Kasumi-1 (cell line): ENCODE measurements at places on chromosomes 1 and 21.

DNA sequence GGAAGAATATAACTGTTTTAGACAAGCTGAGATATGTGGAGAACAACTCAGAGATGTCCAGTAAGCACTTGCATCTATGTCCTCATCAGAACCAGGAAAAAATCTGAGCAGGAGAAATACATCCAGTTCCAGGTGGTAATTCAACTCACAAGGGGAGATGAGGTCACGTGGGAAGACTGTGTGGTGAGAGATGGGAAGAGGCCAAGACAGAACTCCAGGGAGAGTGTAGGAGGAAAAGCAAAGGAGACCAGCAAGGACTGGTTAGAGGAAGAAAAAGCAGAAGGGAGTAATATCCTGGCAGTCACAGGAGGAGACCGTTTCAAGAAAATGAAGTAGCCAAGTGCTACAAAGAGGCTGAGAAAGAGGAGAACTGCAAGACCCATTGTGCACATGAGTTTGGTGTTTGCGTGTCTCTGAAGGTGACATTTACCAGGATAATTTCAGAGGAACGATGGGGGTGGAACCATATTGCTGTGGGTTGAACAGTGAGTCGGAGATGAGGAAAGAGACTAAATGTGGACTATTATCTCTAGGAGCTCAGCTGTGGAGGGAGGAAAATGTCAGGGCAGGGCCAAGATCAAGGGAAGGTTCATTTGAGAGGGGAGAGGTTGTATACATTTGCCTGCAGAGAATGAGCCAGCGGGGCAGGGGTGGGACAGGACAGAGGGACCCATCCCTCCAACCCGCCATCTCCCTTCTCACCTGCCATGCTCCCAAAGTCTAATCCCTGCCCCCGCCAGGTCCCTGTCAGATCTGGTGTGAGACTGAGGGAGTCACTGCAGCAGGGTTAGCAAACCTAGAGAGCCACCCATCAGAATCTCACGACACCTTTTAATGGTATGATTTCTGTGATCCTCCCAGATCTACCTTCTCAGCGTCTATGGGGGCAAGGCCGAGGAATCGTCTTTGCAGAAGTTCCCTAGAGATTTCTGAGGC is 24.9 kb downstream of the SUSD4 start:
- no peak for DNase-seq

GRCh38 chr1:193806079-193807048 is 620.0 kb upstream of the B3GALT2 start:
- DNase-seq = no peak

GRCh38 chr1:107230121-107230520 is 89.3 kb downstream of the NTNG1 start:
- no peak for DNase-seq

GRCh38 chr1:21378705-21379494 is 61.0 kb upstream of the NBPF3 start:
- DNase-seq = no peak

DNA sequence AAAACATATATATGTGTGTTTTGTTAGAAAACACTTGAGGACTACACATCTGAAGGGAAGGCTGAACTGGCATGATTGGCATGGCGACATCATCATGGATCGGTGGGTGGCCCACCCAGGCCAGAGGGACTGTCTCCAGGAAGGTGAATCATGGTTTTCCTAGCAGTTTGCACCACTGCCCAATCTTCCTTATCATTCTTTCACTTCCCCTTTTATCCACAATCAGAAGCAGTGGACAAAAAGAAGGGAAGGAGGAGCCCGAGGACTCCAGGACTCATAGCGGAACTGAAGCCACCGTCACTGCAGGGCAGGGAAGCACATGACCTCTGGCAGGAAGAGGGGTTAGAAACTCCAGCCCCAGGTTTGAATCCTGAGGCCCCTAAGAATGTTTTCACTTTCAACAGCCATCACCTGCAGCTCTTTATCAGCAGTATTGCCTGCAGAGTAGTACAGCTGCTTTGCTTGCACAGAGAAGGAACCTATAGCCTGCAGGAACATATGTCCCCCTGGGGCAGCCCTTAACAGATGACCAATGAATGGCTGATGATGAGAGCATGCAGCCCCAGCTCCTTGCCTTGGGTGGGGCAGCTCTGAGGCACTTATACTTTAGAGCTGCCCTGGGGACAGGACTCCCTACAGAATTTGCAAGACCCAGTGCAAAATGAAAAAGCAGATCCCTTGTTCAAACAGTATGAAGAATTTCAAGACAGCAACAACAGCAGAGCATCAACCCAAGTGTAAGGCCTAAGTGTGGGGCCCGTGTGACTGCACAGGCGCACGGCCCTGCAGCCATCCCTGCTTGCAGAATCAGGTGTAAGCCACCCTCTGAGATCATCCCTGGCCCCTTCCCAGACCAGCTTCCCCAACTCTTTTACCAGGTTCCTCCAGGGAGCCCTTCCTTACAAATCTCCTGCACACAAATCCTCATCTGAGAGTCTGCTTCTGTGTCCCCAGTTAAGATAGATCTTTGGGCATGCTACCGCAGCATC is 241.8 kb upstream of the IRF2BP2 start:
- peak; percentile 41 for DNase-seq

GRCh38 chr1:165067829-165068228 is 288.7 kb downstream of the LMX1A start:
- DNase-seq = no peak

- DNase-seq = no peak
Measured at GRCh38 chr1:58204284-58204683, 342.2 kb downstream of the OMA1 start.

DNA sequence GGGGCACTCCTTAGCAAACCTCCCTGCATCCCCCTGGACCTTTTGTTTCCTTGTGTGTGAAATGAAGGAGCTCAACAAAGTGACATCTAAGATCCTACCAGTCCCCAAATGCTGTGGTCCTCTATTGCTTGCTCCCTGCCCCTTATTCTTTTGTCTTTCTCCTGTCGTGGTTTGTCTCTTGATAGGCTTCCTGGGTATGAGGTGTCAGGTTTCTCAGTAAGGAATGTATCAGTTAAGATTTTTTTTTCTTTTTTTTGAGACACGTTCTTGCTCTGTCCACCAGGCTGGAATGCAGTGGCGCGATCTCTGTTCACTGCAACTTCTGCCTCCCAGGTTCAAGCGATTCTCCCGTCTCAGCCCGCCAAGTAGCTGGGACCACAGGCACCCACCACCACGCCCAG is 16.8 kb downstream of the CNIH3 start:
- DNase-seq = peak; percentile 7

DNA sequence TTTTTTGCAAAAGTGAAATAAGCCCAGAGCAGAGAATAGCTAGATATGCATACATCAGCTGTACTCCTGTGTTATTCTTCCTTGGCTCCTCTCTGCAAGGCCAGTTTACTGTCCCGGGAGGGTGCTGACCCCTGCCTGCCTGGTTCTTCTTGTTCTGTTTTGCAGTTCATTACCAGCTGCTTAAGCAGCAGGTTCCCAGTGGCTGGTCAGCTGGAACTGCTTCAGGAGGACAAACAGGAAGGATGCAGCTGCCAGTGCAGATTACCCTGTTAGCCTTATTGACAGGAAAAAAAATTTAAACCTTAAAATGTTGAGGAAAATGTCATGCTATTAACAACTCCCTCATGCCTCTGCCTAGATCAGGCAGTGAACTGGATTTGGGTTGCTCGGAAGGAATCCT is 16.0 kb upstream of the LRIG2 start:
- no peak for DNase-seq

GRCh38 chr21:46128106-46128932 is 27.1 kb downstream of the FTCD start:
- no peak for DNase-seq

DNA sequence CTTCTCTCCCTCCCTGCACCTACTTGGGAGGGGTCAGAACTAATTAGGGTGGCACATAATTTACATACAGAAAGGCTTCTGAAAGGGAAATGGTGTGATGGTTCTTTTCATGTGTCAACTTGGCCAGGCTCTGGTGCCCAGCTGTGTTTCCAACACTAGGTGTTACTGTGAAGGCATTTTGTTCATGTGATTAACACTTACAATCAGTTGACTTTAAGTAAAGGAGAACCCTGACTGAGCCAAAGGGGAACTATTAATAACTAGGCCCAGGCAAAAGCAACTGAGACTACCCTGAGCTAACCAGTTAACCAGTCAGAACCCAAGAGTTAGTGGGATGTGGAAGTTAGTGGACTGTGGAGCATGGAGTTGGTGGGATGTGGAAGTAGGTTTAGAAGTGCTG is 114.9 kb downstream of the SEC16B start:
- no peak for DNase-seq

DNA sequence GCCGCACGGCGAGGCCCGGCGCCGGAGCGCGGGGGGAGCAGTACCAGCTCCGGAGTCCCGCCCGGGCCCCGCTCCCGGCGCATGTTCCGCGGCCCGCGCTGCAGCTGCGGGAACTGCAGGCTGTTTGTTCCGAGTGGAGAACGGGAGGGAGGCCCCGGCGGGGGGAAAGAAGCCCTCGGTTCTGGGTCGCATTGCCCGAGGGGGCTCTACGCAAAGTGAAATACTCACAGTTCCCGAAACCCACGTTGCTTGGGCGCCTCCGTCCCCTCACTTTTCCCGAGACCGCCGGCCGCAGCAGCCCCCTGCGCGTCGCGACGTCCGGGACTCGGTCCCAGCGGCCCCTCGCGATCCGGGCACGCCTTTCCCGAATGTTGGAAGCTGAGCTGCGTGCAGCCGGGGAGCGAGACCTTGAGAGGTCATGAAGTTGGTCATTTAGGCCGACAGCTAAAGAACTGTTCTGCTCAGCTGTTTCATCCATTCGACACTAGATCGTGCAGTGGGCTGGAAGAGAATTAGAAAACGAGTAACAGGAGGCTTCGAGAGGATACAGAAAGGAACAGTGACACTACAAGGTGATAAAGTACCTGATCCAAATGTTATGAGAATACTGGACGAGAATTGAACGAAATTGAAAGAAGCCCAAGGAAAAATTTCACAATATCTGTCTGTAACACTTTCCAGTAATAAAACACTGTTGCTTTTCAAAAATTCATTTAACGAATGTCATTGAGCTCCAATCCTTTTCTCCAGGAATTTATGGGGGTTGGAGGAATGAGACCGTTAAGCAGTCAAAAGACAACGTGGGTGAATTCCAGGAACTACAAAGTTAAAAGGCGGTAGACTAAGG is 657 bp upstream of the LIN9 start:
- DNase-seq = peak; percentile 62

GRCh38 chr1:17198476-17199258 is 6.3 kb upstream of the PADI1 start:
- no peak for DNase-seq

DNA sequence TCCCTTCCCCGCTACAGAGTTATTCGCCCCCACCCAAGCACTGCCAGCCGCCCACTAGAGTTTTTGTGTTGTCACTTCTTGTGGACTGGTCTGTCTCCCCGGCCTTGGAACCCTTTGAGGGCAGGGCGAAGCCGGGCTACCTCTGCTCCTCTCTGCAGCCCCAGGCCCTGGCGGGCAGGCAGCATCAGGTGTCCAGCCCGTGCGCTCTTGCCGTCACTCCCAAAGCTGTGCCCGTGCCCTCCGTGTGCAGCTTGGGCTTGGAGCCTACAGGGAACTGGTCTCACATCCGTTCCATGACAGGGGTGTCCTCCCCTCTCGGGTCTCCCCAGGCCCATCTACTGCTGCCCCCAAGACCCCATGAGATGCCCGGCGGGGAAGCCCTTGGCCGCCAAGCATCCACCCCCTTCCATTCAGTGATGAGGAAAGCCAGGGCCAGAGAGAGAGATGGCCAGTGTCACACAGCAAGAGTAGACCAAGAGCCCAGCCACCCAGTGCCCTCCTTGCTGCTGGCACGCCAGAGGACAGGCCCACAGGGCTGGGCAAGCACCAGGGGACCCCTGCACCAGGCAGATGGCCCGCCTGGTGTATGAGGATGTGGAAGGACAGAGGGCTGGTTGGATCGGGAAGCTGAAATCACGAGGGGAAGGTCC is 15.3 kb upstream of the LDLRAP1 start:
- DNase-seq = no peak

- no peak for DNase-seq
Measured at GRCh38 chr1:40313958-40314720, 2.9 kb downstream of the COL9A2 start.

DNA sequence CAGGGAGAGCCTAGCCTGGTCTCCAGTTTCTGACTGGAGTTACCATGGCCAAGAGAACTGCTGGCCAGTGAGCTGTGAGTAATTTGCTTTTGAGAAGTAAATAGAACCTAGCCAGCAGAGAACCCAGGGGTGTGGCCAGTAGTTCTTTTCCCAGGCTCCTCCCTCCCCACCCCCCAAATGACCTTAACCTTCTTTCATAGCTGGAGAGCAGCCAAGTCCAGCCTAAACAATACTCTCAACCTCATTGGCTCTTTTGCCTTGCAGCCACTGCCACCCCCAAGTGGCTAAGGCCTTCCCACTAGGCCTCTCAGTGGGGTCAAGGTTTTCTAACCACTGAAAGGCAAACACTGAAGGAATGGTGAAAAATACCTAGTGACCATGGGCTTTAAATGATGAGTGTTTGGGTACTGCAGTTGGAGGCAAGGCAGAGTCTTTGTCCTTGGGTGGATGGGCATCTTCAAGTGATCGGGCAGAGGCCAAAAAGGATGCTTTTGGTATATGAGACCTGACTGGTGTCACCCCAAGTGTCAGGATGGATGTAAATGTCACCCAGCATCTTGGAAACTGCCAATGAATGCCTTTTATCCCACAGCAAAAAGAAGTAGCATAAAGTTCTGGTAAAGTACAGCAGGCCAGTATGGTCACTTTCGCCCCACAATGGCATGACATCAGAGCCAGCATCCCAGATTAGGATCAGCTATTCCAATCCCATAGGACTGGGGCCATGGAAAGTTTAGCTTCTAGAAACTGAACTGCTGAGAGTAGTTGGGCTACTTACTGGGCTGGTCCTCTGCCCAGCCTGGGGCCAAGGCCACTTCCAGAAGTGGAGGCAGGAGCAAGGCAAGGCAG is 3.5 kb upstream of the PIGV start:
- DNase-seq = no peak

DNA sequence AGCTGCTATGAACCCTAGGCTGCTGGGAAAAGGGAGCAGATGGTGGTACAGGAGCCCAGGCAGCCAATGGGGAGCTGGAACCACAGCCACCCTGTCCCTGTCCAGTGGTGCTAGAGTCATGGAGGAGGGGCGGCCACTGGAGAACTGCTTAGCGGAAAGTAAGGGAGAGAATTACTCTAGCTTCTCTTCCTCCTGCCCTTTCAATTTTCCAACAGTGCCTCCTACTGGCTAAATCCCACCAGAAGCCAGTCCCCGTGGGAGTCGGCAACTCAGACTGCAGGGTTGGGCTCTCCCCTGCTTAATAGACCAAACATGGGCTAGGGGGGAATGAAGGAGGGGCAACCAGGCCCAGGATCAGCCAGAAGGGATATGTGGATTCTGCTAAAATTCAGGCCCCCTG is 154.5 kb downstream of the ACTL8 start:
- no peak for DNase-seq

DNA sequence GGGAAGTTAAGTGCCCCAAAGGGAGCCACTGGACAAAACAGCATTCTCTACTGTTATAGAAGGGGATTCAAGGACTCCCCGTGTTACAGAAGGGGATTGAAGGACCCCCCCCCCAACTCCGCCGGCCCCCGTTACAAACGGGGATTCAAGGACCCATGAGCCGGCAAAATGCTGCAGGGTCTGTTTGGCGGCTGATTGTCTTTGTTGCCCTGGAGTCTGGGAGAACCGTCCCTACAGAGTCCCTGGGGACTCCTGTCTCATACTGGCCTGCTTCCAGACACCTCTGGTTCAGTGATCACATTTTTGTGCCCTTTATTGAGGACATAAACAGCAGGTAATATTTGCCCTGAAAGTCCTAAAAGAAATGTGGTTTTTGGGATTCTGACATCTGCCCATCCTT is 96.4 kb downstream of the SYF2 start:
- DNase-seq = no peak
